ENCODE measurements at places on chromosomes 5 and 9.
A peak's percentile ranks its signal among the peaks of the same experiment; 100 is the strongest.

DNA sequence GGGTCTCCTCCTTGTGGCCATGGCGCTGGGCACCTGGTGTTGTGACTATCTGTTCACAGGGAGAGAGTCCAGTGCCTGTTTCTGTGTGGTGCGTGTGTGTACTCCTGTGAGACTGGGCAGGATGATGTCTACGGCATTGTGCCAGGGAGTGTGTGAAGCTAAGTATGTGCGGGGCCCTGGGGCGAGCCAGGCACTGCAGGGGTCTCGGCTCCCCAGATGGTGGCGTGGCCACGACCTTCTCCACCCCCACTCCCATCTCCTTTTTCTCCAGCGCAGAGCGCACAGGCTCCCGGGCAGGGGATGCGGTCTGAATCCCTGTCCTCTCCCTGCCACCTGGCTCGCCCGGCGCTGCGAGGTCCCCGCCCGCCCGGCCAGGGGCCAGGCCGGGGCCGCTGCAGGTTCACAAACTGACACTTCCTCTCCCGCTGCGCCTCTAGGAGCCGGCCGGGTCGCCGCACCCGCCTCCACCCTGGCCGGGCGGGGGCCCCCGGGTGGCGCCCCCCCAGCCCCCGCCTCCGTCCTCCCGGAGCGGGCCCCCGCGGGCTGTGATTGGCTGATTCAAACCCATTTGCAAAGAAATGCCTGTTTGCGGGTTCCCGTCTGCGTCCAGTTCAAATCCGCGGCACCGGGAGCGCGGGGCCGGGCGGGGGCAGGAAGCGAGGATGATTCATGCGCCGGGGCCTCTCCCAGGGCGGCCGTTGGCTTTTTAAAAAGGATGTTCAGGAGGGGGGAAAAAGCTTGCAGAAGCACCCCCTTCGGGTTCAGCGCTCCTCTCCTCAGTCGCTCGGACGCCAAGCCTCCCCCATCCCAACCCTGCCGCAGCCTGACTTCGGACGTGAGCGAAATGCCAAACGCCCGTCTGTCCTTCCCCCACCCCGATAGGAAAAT is 790 bp downstream of the PHF19 start:
- DNase-seq, result peak; percentile 67

GRCh38 chr9:11577522-11577921 is 964.7 kb upstream of the PTPRD start:
- DNase-seq, result no peak

DNA sequence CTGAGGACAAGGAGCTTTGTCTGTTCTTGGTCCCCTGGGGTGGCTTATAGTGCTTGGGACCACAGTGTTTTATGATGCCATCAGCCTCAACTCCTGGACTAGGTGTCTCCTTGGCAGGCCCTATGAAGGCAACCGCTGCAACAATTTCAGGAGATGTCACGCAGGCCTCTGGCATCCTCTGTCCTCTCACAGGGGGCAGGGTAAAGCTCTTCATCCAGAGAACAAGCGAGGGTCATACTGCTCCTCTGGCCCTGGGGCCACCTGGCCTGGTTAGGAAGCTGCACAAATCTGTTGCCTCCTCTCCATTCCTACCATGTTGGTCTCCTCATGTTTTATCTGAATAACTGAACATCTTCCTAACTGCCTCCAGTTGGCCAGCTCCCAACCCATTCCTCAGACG is 148.9 kb upstream of the SPEF2 start:
- no peak for DNase-seq

DNA sequence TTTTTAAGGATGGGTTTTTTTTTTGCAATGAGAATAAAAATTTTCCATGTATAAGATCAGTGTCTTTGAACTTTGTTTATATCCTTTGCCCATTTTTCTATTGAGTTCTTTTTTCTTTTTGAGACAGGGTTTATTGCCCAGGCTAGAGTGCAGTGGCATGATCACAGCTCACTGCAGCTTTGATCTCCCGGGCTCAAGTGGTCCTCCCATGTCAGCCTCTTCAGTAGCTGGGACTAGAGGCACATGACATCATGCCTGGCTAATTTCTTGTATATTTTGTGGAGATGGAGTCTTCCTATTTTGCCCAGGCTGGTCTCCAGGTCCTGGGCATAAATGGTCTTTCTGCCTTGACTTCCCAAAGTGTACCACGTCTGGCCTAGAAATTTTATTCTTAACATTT is 21.2 kb downstream of the GPBP1 start:
- DNase-seq, result no peak

DNA sequence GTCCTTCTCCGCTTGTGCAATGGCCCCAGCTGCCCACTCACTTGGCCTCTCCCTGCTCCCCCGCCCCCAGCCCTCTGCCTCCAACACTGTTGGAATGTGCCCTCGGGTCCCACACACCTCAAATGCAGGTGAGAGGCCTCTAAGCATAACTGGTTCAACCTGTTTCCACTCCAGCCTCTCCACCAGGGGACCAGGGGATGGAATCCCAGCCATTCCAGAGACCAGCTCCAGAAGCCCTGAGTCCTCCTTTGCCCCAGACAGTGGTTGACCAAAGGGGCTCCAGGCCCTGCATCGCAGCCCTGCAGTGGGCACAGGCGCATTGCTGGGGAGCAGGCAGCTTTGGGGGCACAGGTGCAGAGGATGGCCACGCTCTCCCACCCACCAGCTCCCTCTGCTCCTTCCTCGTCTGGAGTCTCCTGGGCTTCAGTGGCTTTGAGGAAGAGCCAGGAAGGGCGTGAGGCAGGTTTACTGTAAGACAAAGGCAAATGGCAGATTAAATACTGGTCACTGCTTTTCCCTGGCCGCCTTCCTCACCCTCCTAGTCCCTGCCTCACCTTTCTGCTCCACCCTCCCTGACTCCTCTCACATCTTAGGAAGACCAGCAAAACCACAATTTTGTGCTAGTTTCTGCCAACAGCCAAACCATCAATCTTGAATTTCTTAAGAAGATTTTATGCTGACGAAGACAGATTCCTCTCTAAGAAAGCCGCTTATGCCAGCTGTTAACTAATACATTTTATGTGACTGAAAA is 29.1 kb upstream of the IRX2 start:
- no peak for DNase-seq

DNA sequence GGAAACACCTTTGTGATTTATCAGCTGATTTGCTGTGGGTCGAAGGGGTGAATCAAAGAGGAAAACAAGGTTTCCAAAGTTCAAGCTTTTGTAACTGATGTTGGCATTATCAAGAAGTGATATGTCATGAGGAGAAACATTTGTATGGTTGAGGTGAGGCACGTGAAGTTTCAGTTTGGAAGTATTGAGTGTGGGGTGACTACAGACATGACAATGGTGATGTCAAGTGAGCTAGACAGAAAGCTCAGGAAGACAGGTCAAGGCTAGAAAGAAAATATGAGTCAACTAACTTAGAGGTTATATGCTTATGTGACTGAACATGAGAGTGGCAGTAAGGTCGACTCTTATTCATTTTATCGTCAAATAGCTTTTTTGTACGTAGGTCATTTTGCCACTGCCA is 99.1 kb downstream of the RAB3C start:
- no peak for DNase-seq

DNA sequence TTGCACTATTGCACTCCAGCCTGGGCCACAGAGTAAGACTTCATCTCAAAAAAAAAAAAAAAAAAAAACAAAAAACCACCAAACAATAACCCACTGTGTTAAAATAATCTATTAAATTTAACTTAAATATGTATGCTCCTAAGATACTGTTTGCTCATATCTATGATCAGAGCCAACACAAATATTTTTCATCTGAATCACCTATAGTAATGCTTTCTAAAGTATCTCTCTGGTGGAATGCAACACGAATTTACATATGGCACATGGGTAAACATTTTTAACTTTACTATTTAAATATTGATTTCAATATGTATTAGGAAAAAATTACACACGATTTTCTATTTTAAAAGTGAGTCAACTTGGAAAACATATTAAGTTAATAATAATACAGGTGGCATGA is 196.4 kb downstream of the RFX3 start:
- no peak for DNase-seq

GRCh38 chr9:94031380-94031779 is 52.9 kb upstream of the PTPDC1 start:
- DNase-seq, result no peak

DNA sequence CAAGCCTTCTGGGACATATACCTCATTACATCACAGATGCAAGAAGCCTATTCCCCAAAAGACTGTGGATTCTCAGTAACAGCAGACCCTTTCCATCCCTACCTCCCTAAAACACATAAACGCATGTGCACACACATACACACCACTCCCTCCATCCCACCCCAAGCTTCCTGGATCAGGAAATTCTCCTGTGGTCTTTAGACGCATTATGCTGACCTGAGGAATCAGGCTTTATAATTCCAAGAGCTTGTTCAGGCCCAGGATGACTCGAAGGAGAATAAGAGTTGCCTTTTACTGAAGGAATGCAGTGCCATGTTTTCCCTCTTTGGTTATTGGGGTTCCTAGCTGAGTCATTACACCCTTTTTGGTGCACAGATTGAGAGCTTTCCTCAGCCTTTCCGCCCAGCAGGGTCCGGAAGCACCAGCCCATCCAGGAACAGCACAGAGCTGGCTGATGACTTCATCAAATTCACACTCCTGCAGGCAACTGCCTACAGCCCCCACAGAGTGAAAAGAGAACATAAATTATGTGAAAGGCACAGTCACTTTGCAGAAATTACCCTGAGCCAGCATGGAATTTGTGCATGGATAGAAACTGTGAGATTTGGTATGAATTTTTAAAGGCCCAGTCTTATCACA is 385.0 kb upstream of the TRPC7 start:
- DNase-seq, result no peak

DNA sequence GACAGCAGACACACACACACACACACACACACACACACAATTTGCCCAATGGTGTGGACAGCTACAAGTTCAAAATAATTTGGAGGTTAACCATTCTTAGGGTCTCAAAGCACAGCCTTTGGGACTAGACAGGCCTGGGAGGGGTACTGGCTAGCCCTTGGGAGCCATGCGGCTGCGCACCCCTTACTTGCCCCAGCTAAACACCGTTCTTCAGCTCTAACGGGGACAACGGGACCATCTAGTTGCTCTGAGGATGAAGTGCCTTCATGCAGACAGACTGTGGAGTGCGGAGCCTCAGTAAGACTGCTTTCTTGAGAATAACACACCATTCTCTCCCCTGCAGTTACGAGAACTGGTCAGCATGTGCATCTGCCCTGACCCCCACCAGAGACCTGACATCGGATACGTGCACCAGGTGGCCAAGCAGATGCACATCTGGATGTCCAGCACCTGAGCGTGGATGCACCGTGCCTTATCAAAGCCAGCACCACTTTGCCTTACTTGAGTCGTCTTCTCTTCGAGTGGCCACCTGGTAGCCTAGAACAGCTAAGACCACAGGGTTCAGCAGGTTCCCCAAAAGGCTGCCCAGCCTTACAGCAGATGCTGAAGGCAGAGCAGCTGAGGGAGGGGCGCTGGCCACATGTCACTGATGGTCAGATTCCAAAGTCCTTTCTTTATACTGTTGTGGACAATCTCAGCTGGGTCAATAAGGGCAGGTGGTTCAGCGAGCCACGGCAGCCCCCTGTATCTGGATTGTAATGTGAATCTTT is 64.6 kb downstream of the PSMB7 start:
- no peak for DNase-seq

- DNase-seq, result no peak
Observed at GRCh38 chr9:75235632-75236031, 147.3 kb downstream of the OSTF1 start.

GRCh38 chr5:41334758-41335157 is 121.4 kb upstream of the C6 start:
- no peak for DNase-seq

DNA sequence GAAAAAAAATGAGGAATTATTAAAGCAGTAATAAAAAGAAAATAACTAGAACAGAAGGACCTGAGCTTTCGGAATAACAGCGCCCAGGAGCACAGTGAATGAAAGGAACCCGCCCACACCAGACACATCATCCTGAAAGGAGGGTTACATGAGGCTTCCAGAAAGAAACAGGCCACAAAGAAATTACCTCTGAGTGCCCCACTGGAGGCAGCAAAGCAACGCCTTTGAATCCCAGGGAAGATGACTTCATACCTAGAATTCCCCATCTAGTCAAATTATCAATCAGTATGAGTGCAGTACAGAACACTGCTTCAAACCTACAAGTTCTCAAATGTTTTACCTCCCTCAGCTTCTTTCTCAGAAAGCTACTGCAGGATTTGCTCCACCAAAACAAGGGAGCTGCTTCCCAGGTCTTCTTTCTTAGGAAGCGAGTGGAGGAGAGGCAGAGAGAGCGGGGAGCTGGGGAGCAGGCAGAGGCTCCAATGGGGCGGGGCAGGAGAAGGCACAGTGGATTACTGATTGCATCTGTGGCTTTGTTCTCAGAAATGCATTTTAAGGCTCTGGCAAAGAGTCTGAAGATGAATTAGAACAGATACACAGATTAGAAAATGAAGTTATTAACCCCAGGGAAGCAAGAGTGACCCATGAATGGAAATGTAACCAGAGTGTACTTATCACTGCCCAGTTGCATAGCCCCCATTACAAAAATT is 87.1 kb downstream of the SEMA4D start:
- DNase-seq, result no peak

DNA sequence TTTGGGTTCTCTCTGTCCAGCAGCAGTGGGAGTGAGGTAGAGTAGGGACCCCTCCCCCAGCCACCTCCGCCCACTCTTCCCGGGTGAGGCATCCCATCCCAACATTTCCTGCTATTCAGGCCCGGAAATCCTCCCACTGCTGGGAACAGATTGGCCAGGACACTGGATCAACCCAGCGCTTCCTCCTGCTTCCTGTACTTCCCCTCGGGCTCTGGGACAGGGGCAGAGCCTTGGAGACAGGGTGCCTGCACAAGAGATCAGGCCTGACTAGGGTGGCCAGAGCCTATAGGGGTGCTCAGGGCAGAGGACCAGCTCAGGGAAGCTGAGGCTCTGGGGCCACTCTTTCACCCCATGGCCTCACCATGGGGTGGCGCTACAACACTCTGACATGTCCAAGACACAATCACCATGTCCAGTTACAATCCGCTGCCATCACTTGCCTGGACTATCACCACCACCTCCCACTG is 14.5 kb downstream of the SH2D3C start:
- DNase-seq, result no peak

DNA sequence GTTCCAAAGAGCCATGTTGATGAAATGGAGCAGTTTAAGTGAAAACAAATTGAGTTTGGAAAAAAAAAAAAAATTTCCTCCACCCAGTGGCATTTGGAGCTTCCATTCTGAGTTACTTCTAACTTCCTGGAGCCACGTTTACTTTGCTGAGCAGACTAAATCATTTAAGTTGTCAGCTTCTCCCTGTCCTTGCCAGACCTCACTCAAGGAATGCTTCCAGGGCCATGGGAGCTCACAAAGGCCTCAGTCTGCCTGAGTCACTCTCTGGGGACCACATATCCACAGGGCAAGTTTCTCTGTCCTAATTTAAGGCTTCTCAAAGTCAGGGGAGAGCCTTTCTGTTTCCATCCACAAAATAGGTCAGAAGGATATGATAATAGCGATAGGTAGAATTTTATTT is 210.3 kb upstream of the TNC start:
- no peak for DNase-seq

DNA sequence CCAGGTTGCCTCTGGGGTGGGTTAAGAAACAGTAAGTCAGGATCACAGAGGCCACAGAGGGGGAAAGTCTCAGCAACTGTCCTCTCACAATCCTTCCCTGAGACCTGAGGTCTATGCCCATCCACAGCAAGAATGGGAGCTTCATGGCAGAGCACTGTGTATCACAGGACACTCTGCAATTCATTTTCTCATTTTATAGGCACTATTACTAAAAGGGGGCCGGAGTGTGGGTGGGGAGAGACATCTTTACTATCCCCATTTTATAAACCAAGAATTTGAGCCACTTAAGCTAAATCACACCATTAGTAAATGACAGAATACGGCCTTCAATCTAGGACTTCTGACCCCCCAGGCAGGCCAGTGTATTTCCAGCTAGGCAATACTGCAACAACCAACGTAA is 79.9 kb downstream of the LHFPL2 start:
- no peak for DNase-seq
